ENCODE measurements at places on chromosomes 4 and X.

DNA sequence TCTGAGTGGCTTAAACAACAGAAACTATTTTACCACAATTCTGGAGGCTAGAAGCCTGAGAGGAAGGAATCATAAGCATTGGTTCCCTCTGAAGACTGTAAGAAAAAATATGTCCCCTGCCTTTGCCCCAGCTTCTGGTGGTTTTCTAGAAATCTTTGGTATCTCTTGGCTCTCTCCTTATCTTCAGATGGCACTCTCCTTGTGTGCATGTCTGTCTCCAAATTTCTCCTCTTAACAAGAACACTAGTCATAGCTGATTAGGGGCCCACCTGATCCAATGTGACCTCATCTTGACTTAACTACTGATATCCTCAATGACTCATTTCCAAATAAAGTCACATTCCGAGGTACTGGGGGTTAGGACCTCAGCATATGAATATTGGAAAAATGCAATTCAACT, 635.0 kb upstream of the NR3C2 start:
- no peak for DNase-seq

DNA sequence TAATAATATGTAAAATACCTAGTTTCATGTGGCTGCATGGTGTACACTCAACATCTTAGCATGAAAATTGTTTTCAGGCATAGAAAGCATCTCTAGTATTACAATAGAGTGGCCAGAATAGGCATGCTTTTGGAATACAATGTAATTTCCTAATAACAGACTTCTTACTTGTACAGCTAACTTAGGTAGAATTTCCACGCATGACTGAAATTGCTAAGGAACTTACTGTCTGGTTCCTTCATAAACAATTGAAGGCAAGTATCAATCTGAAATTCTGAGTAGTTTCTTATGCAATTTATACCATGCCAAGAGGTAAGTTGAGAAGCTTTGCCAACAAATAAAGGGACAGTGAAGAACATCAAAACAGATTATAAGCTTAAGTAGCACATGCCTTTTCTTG, 26.7 kb downstream of the SULT1E1 start:
- DNase-seq: no peak

GRCh38 chrX:103066606-103067005, 2.6 kb upstream of the BEX1 start:
- no peak for DNase-seq

DNA sequence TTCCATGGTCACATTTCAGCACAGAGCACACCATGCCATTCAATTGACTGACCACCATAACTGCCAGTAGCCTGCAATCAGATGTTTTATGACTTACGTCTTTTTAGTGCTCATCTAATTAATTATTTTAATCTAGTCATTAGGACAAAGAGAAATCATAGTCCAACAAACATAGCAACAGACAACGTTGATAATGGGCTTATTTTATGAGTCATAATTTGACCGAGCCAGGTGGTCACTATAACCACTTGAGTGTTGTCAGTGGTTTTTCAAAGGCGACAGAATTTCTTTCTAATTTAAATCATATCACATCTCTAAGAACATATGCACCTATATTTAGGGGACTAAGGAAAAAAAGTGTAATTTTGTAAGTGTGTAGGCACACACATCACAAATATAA, 1.9 kb downstream of the SEC24D start:
- DNase-seq: no peak

GRCh38 chr4:93540562-93540961, 288.0 kb upstream of the ATOH1 start:
- DNase-seq: no peak

GRCh38 chr4:1872870-1873269, 1.7 kb downstream of the NSD2 start:
- DNase-seq: no peak

DNA sequence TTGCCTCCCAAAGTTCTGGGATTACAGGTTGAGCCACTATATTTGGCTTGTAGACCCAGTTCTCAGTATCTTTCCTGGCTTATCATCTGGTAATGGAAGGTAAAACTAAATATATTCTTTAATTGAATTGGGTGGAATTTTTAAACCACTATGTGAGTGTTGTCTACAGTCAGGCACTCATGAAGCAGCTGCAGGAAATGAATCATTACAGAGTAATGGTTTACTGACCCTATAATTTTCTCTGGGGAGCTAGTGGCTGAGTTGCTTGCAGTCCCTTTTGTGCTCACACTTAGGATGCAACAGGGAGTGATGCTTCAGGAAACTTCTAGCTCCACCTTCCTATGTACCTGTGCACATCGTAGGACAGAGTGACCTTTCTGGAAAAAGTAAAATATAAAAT, 4.1 kb upstream of the UGT2B7 start:
- DNase-seq: peak; percentile 12

All from epithelial cell of prostate (primary cell).